Glomerular endothelial cell (primary cell): ENCODE measurements at places on chromosomes 5 and 9.

DNA sequence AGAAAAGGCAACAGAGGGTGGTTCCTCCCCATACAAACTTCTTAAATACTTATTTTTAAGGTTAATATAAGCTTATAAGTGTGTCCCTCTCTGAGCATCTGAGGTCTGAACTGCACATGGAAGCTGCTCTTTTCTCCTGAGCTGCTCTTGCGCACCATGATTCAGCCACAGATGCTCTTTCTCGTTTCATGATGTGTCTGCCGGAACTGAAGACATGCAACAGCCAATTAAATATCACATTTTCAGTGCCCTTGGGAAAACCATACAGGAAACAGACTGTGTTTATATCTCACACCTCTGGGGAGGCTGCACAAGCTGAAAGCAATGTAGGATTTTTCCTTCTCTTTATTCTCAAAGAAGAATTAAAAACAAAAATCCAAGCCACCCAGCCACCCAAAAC, 96.8 kb upstream of the NREP start:
- DNase-seq, result no peak

- DNase-seq, result no peak
Measured at GRCh38 chr9:34341659-34342295, 12.4 kb downstream of the NUDT2 start.

DNA sequence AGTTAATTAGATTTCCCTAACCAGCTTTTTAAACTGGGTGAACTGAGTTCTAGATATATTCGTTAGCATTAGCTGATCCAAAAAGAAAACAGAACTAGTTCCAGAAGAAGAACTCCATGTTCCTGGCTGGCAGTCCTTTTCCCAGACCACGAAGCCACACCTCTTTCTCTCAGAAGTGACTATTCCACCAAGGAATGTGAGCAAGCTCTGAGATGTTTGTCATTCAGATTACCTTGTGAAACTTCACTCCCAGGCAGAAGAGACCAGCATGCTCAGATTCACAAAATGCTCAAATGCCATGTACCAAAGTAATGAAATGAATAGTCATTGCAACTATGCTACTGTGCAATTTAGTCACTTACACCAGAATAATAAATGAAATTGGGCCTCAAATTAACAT, 4.4 kb upstream of the SSBP2 start:
- peak; percentile 45 for DNase-seq

GRCh38 chr9:137878146-137878941, 762 bp downstream of the CACNA1B start:
- DNase-seq, result no peak

GRCh38 chr5:136901-137300, 44.9 kb downstream of the PLEKHG4B start:
- DNase-seq, result no peak

DNA sequence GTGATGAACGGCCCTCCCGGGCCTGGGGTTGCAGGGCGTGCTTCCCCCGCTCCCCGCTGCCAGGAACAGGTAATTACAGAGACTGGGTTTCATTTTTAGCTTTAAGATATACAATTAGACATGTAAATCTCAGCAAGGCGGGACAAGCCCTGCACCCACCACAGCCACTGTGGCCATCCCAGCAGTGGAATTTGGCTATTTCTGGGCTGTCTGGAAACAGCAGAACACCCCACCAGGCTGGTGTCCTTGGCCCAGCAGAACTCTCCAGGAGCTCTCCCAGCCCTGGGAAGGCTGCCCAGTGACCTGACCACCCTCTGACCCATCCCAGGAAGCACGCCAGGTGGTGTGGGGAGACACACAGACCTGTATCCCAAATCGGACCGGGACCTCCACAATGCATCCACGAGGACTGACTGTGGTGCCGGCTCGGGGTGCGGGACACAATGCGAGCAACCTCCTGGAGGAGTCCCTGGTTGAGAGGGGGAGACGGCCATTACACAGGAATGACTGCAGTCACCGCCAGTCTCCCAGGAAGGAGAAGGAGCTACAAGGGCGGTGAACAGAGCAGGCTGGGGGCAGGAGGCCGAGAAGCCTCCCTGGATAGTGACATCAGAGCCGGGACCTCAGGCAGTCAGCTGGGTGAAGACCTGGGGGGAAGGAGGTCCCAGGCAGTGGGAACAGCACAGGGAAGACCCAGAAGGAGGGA, 17.3 kb downstream of the EEIG1 start:
- no peak for DNase-seq

DNA sequence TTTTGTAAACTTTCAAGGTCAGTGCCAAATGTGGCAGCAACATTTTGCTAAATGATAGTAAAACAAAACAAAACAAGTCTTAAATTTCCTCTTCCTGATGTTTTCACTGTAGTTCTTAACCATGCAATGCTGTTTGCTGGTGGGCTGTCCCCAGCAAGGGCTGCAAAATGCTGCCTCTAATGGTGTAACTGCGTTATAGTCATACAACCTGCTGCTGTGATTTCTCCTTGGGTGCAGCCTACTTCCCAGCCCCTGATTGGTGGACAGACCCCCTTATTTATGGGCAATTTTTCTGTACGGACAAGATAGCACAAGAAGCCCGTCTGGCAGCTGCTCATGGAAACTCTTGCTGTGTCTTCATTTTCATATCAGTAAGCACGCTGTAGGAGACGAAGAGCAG, 26.6 kb upstream of the PIP5K1B start:
- no peak for DNase-seq

- peak; percentile 39 for DNase-seq
Measured at GRCh38 chr9:113274474-113275156, 757 bp downstream of the CDC26 start.

DNA sequence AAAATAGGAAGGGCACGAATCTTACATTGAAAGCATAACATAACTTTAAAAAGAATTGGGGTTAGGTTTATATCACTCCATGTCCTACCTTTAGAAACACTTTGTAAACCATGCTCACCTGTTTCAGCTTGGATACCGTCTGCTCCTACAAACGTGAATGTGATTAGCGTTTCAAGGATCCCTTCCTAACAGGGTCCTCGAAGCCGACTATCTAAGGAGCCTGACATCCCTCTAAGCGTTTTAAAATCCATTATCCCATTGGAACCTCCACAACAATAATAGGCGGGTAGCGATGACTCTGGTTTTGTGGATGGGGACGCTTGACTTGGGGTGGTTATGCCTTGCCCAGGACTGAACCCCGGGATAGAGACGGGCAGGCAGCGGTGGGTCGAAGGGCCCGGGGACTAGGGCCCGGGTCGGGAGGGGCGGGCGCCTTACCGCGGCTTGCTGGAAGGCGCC, 937 bp downstream of the SVEP1 start:
- no peak for DNase-seq

DNA sequence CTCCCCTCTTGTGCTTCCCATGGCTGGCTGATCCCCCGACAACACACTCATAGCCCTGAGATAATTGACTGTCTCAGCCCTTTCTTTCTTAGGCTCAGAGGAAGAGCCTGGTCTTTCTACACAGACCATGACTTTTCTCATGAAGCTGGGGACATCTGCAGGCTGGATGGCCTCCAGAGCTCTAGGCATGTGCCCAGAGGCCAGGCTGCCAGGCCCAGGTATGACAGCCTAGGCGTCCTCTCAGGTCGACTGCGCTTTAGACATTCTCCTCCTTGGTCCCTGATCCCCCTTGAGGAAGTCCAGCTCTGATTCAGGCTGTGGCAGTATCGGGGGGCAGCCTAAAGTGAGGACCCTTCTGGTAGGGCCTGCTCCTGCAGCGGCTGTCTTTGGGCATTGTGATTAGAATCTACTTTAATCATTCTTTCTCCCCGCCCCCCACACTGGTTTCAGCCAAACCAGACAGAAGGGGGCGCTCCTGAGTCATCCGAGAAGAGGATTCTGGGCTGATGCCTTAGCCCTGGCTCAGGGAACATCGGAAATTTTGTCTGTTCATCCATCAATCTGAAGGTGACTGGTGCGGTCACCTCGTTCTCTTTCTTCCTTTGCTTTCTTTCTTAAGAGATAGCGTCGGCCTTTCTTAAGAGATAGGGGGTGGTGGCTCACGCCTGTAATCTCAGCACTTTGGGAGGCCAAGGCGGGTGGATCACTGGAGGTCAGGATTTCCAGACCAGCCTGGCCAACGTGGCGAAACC, 66.5 kb upstream of the HSPA9 start:
- peak; percentile 37 for DNase-seq
